ENCODE measurements at places on chromosomes 16 and 17.

DNA sequence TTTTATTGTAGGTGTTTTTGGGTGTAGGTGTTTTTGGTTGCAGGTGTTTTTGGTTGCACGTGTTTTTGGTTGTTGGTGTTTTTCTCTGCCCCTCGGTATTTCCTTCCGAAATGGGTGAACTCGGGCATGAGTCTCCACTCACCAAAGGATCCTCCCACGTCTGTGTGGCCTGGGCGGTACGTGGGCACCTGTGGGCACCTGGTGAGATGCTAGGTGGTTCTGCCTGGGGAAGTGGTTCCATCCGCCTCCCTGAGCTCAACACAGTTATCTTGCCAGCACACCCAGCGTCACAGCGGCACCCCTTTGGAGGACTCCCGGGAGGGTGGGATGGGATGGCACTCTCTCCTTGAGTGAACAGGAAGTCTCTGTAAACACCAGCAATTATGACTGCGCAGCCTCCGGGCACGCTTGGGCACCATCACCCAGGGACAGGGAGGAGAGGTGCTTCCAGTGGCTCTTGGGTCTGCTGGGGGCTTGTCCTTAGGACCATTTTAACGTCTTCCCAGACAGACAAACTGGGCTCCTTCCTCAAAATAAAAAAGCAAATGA is 29.8 kb downstream of the COX4I1 start:
- peak; percentile 65 for DNase-seq

- no peak for DNase-seq
Measured at GRCh38 chr17:31476525-31477416, 85.3 kb downstream of the RAB11FIP4 start.

DNA sequence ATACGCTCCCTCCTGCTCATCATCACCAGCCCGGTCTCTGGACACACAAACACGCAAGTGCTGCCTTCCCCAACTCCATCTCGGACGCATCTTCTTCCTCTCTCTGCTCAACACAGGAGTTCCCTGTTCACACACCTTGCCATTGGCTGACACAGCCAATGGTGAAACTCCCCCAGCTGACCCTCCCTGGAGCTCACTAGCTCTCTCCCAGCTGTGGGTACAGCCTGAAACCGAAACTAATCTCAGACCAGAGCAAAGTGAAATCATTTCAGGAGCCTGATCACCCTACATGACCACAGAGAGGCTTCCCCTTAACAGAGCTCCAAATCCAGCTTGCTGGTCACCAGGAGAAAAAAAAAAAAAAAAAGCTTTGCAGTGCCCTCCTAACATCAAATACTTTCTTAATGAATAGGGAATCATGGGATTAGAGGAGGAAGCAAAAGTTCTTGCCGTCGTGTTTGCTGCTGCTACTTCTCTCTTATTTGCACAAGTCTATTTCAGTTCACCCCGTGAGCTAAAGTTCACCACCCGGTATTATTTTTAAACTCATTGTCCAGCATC is 8.3 kb downstream of the CUEDC1 start:
- no peak for DNase-seq

- DNase-seq, result no peak
Measured at GRCh38 chr17:59402760-59403159, 71.3 kb downstream of the YPEL2 start.

DNA sequence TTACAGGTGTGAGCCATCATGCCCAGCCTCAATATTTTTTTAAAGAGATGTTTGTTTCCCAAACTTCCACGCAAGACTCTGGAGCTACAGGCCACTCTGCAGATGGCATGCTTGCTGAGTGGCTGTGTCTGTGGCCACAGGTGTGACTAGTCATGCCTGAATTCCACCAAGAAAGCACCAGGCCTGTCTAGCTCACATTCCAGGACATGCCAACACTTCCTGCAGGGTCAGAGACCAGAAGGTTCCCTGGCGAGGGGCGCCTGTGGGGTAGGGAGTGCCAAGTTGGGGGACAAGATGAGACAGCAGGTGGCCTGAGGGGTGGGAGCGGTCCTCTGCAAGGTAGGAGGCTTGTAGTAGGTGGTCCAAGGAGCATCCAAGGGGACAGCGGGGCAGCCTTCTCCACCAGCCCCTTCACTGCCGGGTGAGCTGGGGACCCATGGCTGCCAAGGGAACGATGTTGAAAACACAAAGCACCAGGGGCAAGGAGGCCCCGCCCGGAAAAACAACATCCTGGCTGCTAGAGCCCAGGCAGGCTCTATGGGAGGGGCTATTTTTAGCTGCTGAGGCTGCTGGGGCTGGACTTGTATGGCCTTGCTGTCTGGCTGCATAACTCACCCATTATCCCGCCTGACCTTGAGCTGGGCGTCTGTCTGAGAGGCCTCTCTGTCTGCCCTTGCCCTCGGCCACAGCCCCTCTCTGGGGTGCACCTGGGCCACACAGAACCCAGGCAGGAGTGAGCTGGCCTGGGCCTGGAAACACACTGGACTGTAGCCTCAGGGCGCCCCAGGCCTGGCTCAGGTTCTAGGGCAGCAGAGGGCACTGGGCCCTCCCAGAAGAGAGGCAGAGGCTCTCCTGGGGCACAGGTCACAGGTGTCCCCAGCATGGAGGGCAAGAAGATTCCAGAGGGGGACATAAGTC is 5.7 kb downstream of the TRIM47 start:
- DNase-seq, result no peak

DNA sequence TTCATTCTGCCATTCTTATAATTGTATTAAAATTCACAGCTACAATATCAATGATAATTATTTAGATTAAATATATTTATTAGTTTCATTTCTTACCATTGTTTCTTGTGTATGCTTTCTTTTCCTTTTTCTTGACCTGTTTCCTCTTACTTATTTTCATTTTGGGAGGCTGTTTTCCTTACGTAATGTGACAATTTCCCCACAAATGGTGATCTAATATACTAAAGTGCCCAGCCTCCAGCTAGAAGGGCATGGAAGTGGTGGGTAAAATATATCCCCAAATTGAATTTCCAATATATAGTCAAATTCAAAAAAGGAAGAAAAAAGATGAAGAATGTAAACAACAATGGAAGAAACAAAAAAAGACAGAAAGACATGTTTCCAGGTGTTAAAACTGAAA is 1.5 kb upstream of the ABCA6 start:
- no peak for DNase-seq

GRCh38 chr17:19346351-19347255 is 15.9 kb downstream of the B9D1 start:
- peak; percentile 89 for DNase-seq

All from chondrocyte (in vitro differentiated cells).